SJCRH30 (cell line): ENCODE measurements at places on chromosomes 2 and 18. TPM values are rescaled to one million over a fixed set of nuclear protein-coding genes. Genes with fewer than 3 reads are reported as not detected.
A peak's percentile ranks its signal among the peaks of the same experiment; 100 is the strongest.

DNA sequence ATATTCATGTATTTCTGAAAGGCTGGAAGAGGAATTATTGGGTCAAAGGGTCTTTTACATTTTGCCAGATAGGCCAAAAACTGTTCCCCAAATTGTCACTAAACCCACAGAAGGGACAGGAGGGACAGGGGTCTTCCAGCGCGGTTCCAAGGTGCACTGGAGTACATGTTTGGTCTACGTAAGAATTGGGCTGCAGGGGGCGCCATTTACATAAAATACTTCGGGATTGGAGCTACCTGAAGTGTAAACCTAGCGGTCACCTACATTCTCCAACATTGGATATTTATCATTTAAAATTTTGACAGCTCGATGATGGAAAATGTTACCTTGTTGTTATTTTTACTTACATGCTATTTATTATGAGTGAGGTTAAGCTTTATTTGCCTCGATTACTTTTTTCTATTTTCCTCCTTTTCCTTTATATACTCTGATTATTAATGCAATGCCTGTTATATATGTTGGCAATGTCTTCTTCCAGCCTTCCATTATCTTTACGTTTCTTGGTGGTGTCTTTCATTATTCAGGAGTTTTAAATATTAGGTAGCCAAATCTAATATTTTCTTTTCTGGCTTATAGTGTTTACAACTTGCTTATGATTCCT lies 43.0 kb upstream of the RAB6C start:
- no peaks in the 10 kb centered on the region for H3K4me1 ChIP-seq
- no peaks in the 10 kb centered on the region for H3K36me3 ChIP-seq
- H3K4me3 ChIP-seq = no peak overlapping the region

DNA sequence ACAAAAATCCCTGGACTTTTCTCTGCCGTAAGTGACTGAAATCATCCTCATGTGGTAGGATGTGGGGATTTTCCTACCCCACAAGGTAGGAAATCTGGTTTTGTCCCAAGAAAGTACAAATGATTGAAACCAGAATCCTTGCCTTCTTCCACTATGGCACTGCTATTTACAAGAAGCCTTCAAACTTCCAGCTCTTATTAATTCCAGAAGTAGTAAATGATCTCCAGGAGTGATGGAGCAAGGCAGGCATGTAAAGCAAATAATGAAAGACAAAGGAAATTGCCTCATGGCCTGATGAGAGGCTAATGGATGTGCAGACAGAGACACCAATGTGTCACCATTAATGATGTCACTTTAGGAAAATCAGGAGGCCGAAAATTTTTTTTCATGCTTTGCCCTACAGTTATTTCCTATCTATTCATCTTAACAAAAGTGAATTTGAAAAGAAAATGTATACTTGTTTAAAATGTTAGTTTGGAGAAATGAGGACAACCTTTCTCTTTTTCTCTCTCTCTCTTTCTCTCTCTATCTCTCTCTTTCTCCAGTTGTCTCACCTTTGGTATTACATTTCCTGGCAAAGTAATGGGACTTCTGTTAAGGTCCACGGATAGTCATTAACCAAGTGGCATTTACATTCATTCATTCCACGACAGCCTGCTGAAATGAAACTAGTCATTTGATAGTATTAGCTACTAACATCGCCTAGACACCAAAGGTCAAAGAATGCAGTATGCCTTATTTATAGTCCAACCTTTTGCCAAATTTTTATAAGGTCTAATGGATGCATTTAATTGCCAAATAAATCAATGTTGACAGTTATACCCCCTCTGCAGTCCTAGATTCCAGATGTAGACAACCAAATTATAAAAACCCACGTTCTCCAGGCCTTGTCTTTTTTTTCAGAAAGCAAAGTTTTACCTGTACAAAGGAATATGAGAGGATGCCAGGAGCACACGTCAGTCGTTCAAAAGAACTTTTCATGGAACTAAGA lies 5.0 kb upstream of the EVA1A start:
- H3K4me3 ChIP-seq = no peak overlapping the region
- no peaks in the 10 kb centered on the region for H3K36me3 ChIP-seq
- no peak overlapping the region for H3K27ac ChIP-seq
- peaks cover 26% of the 10 kb centered on the region for H3K27me3 ChIP-seq
- DNase-seq = no peak
- H3K4me1 ChIP-seq = peaks cover 8% of the 10 kb centered on the region

DNA sequence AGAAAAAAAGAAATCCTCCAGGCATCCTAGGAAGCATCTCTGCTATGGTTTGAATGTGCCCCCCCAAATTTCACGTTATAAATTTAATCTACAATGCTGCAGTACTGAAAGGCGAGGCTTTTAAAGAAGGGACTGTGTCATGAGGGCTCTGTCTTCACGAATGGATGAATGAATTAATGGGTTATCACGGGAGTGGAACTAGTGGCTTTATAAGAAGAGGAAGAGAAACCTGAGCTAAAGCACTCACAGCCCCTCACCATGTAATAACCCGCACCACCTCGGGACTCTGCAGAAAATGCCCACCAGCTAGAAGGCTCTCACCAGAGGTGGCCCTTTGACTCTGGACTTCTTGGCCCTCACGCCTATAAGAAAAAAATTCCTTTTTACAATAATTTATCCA lies 27.6 kb downstream of the RNU4ATAC start:
- H3K36me3 ChIP-seq = no peaks in the 10 kb centered on the region
- H3K27ac ChIP-seq = no peak overlapping the region
- H3K27me3 ChIP-seq = no peaks in the 10 kb centered on the region
- H3K4me3 ChIP-seq = no peak overlapping the region

DNA sequence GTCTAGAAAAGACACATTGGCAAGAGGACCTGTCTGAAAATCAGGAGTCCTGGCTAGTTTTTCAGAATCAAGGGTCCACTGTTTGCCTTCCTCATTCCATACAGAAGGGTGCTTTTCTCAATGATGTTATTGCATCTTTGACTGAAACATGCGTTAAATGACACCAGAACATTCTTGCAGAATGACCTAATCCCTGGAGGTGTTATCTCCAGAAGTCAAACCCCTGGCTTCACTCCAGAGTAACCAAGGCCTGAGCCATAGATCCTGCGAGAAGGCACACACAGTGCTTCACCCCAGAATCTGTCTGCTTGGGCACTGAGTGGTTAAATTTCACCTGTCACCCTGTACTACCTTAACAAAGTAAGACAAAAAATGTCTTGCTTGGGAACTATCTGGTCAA lies 1055.2 kb upstream of the FANCL start:
- H3K36me3 ChIP-seq = no peaks in the 10 kb centered on the region
- peaks cover 3% of the 10 kb centered on the region; the same call in 1 of the 2 replicates for H3K4me1 ChIP-seq
- no peaks in the 10 kb centered on the region; the same call in 1 of the 2 replicates for H3K27me3 ChIP-seq
- peak; percentile 9 for DNase-seq
- no peak overlapping the region for H3K27ac ChIP-seq

DNA sequence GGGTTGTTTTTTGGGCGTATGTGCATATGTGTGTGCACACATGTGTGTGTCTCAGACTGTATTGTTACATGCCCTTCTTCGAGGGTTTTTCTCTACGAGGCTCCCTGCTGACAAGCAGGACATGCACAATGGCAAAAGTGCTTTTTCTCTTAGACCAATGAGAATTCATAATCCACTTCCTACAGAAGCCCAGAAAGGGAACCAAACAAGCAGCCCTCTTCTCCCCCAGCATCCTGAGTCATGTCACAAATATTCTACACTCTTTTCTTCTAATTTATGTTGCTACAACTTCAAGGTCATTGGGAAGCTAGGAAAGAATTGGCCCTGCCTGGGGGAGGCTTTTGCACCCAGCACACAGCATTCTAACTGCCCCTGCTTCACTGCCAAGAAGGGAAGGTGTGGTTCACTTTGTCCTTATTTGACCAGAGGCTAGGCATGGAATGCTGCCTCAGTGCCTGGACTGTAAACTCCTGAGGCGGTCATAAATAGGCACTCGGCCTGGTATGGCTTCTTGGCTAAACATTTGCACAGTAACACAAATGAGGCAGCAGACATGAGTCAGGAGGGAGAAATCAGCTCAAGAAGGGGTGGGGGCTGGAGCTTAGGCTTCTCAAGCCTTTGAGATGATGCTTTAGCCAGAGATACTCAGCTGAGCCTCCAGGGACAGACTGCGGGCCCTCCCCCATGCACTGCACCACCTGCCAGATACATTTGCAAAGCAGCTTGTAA lies 92.7 kb upstream of the KLF7 start:
- no peak overlapping the region for H3K27ac ChIP-seq
- no peak for DNase-seq
- no peak overlapping the region for H3K4me3 ChIP-seq
- H3K27me3 ChIP-seq = no peaks in the 10 kb centered on the region
- H3K36me3 ChIP-seq = no peaks in the 10 kb centered on the region
- no peaks in the 10 kb centered on the region for H3K4me1 ChIP-seq

The IL36RN gene
- total RNA-seq = not detected in 2 replicates

DNA sequence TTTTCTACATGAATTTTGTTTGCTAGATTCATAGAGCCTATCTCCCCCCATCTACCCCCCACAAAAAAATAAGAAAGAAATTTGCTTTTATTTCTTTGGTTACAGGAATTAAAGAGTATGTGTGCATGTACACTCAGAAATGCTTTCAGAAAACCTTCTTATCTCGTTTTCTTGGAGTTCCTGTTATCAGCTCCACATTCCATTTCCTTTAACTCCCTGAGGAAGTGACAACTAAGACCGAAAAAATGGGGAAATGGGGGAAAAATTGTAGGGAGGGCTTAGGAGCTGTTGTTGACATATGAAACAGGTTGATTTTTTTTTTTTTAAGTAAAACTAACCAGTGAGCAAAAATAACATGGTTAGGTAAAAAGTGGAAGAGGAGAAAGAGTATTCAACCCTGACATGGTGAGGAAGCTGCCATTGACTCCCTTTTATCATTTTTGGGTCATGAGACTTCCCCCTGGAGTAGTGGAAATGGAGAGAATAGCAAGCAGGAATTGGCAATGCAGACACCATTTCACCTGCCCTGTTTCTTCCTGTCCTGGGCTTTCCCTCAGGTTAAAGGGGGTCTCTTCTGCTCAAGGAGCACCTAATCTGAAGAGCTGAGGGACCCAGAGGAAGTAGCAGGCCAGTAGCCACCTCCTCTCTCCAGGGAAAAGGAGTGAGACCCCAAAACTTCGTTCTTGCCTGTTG lies 93.5 kb downstream of the OSBPL6 start:
- H3K36me3 ChIP-seq = peaks cover 6% of the 10 kb centered on the region; the same call in 1 of the 2 replicates
- H3K4me3 ChIP-seq = no peak overlapping the region
- H3K27me3 ChIP-seq = no peaks in the 10 kb centered on the region

GRCh38 chr2:83742117-83742782 lies 716.8 kb downstream of the SUCLG1 start:
- H3K27ac ChIP-seq = no peak overlapping the region
- H3K4me3 ChIP-seq = no peak overlapping the region
- no peaks in the 10 kb centered on the region for H3K27me3 ChIP-seq
- H3K4me1 ChIP-seq = no peaks in the 10 kb centered on the region
- DNase-seq = no peak
- no peaks in the 10 kb centered on the region for H3K36me3 ChIP-seq

DNA sequence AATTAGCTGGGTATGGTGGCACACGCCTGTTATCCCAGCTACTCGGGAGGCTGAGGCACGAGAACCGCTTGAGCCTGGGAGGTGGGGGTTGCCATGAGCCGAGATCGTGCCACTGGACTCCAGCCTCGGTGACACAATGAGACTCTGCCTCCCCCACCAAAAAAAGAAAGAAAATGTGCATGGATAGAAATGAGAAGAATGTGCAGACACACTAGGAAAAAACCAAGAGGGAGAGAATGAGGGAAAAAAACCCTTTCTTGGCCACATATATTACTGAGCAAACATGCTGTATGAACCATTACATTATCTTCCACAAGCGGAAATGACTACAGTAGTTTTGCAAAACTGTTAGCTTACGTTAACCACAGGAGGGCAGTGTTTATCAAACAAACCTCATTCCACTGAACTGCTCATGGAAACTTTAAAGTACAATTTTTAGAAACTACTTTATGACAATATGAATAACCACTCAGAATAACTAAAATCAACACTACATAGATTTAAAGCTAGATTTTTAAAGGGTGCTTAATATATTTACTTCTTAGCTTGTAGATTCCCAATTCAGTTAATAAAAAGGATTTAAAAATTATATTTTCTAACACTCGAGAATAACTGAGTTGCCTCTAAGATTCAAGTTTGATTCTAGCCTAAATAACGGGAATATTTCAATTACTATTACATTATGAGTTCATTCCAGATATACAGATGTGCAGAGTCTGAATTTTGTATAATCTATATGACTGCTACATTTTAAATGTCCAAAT lies 26.4 kb downstream of the ASXL2 start:
- H3K36me3 ChIP-seq = peaks cover 5% of the 10 kb centered on the region; the same call in 1 of the 2 replicates
- H3K4me1 ChIP-seq = no peaks in the 10 kb centered on the region
- H3K27ac ChIP-seq = no peak overlapping the region
- DNase-seq = peak; percentile 75

DNA sequence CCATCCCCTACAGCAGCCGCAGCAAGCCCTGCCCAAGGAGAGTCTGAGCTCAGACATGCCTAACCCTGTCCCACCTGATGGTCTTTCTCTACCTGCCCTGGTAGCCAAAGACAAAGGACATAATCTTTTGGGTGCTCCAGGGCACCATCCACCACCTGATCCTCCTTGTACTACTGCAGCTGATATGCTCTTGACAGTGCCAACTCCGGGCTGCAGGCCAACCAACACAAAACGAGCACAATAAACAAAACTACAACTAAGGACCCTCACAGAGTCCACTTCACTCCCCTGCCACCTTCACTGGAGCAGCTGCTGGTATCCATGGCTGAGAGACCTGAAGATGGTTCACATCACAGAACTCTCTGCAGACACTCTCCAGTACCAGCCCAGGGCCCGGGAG lies 106.3 kb downstream of the GRB14 start:
- H3K27ac ChIP-seq = no peak overlapping the region
- no peaks in the 10 kb centered on the region for H3K27me3 ChIP-seq
- DNase-seq = no peak
- H3K36me3 ChIP-seq = no peaks in the 10 kb centered on the region

DNA sequence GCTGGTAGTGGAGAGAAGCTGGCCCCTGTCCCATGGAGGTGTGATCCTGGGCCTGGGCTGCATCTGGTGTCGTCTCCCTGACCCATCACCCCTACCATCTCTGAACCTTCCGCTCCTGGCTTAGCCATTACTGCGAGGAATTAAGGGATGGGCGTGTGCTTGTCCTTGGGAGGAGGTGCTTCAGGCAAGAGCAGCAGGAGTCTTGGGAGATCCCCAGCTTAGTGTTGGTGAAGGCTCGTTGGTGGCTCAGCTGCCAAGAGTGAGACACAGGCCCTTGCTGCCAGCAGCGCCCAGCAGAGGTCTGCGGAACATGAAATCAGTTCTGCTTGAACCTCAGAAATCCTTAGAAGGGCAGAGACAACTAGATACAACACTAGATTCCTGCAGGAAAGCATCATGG lies 59.9 kb upstream of the TGFA start:
- no peak for DNase-seq
- peaks cover 6% of the 10 kb centered on the region; the same call in 1 of the 2 replicates for H3K4me1 ChIP-seq
- no peak overlapping the region for H3K4me3 ChIP-seq
- H3K27me3 ChIP-seq = no peaks in the 10 kb centered on the region
- H3K27ac ChIP-seq = no peak overlapping the region
- H3K36me3 ChIP-seq = no peaks in the 10 kb centered on the region

DNA sequence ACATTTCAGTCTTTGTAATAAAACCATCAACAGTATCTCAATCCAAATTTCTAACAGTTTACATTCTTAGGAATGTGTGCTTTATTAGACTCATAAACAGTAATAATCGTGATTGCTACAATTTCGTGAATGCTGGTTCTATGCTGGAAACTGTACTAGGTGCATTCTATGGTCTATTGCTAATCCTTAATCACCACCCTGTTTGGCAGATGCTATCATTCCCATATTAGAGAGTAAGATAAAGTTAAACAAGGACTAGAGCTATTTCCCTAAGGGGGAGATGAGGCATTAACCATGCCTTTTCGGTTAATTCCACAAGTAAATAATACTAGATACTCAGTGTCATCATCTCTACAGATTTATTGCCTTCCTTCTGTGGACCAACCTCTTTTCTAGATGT lies 244.0 kb downstream of the PAX3 start:
- H3K27me3 ChIP-seq = no peaks in the 10 kb centered on the region
- no peak overlapping the region for H3K4me3 ChIP-seq
- no peak overlapping the region for H3K27ac ChIP-seq
- no peak for DNase-seq
- H3K36me3 ChIP-seq = no peaks in the 10 kb centered on the region
- H3K4me1 ChIP-seq = peaks cover 10% of the 10 kb centered on the region; the same call in 1 of the 2 replicates
